ENCODE measurements at places on chromosomes 2 and 18.
A peak's percentile ranks its signal among the peaks of the same experiment; 100 is the strongest.

- peak; percentile 42 for DNase-seq
Measured at GRCh38 chr18:11260961-11261461, 111.6 kb upstream of the PIEZO2 start.

- DNase-seq: no peak
Measured at GRCh38 chr2:182890305-182890704, 23.9 kb upstream of the FRZB start.

DNA sequence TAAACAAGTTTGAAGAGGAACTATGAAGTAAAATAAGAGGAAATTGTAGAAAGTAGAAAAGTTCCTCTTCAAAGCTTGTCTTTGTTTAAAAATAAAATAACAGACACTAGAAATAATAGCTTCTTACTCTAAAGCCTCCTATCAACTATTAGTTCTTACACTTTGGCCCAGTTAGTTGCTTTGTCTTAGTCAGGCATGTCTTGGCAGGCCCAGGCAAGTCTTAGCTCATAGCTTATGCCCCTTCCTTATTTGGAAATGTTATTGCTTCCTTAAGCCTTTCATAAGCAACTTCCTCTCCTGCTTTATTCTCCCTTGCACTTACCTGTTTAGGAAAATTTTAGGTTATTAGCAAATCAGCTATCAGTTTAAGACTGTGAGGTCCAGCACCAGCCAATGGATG, 950.6 kb upstream of the LRATD1 start:
- DNase-seq: no peak

GRCh38 chr18:8868276-8868675, 162.9 kb downstream of the MTCL1 start:
- DNase-seq: peak; percentile 89
